Activated CD8-positive, alpha-beta T cell treated with anti-CD3 and anti-CD28 coated beads for 36 hours (primary cell): ENCODE measurements at places on chromosomes 16 and 17. TPM values are rescaled to one million over a fixed set of nuclear protein-coding genes. Genes with fewer than 3 reads are reported as not detected.

- no peaks in the 10 kb centered on the region for H3K27me3 ChIP-seq
- H3K27ac ChIP-seq, result no peak overlapping the region
- H3K4me3 ChIP-seq, result no peak overlapping the region
Observed at GRCh38 chr16:85364323-85365040, 248.6 kb upstream of the GSE1 start.

DNA sequence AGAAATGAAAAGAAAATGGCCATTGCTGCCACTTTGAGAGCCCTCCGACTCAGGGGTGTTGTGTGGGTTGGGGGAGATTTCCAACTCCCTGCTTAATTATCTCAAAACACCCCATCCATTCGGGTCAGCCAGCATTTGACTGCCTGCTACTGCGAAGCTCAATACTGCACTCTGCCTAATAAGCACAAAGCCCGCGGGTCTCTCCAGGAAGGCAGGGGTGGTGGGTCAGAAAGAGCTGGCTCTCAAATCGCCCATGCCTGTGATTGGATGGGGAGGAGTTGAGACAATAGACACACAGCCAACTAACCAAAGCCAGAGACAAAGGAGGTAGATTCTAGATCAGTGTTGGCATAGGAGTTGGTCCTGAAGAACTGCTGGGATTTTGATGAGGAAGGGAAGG is 2.3 kb upstream of the XAF1 start:
- peaks cover 2% of the 10 kb centered on the region for H3K36me3 ChIP-seq
- peak overlapping the region; percentile 65 for H3K27ac ChIP-seq
- no peak for DNase-seq
- H3K4me1 ChIP-seq, result peaks cover 49% of the 10 kb centered on the region
- no peak overlapping the region for H3K4me3 ChIP-seq

DNA sequence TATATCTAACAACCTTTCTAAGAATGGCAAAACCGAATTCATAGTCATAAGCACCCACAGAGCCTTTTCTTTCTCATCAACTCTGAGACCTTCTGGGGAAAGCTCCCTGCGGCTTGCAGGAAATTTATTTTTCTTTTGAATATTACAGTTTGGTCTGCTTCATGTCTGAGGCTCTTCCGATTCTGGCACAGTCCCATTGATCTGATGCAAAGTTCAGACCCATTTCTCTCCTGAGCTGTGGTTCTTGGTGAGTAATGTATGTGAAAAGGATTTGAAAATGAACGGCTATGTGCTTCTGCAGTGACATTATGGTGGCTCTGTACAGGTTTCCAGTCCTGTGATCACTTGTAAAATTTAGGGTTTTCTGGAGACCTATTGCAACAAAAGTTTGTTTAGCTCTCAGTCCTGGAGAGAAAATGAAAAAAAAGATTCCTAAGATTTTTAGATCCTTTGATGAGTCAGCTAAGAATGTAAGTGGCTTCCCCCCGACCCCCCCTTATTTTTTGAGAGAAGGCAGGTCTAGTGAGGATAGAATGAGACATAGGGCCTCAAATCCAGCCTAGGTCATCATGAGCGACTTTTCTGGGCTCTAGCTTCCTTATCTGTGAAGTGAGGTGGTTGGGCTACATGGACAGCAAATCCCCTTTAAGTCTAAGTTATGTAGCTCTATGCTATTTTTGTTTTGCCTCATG is 4.6 kb downstream of the GAN start:
- no peak overlapping the region for H3K27ac ChIP-seq
- H3K4me1 ChIP-seq, result peaks cover 48% of the 10 kb centered on the region
- no peaks in the 10 kb centered on the region for H3K27me3 ChIP-seq
- no peaks in the 10 kb centered on the region for H3K36me3 ChIP-seq
- no peak for DNase-seq

GRCh38 chr17:12821376-12821940 is 32.2 kb downstream of the ARHGAP44 start:
- H3K36me3 ChIP-seq, result no peaks in the 10 kb centered on the region
- H3K27me3 ChIP-seq, result no peaks in the 10 kb centered on the region
- no peak overlapping the region for H3K4me3 ChIP-seq

DNA sequence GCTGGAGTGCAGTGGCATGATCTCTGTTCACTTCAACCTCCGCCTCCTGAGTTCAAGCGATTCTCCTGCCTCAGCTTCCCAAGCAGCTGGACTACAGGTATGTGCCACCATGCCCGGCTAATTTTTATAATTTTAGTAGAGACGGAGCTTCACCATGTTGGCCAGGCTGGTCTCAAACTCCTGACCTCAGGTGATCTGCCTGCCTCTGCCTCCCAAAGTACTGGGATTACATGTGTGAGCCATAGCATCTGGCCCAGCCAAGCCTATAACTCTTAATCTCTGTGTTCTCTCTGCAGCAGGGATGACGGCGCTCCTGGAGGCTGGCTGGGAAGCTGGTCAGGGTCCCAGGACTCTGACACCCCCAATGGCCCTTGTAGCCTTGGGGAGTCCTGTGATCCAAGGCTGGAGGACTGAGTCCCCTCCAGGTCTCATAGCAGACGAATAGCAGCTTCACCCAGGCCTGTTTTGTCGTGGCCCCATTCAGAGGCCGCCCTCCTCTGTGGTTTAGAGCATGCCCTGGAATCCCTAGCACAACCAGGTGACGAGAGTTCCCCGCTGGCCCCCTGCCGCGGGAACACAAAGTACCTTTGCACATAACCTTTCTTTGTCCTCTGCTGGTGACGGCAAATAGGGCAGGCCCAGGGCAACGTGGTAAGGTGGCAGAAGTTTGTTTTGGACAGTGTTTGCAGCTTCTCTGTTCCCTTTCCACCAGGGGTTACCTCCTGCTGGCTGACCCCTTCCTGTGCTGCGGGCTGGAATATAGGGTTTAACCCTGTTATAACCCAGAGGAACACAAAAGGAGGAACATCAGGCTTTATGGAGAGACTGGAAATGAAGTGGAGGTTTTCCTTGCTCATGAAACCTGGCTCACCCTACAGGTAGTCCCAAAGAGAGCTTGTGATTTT is 43.0 kb upstream of the TOB1 start:
- H3K27me3 ChIP-seq, result no peaks in the 10 kb centered on the region
- H3K4me1 ChIP-seq, result peaks cover 61% of the 10 kb centered on the region
- peak overlapping the region; percentile 89 for H3K27ac ChIP-seq
- DNase-seq, result peak; percentile 77
- no peaks in the 10 kb centered on the region for H3K36me3 ChIP-seq

- H3K27ac ChIP-seq, result no peak overlapping the region
- no peak overlapping the region for H3K4me3 ChIP-seq
- peak; percentile 89 for DNase-seq
- peaks cover 33% of the 10 kb centered on the region for H3K36me3 ChIP-seq
Observed at GRCh38 chr17:27601069-27601974, 29.7 kb upstream of the LGALS9 start.

- no peak overlapping the region for H3K4me3 ChIP-seq
- H3K27me3 ChIP-seq, result no peaks in the 10 kb centered on the region
- peaks cover 16% of the 10 kb centered on the region for H3K4me1 ChIP-seq
- H3K36me3 ChIP-seq, result peaks cover 22% of the 10 kb centered on the region
- peak; percentile 52 for DNase-seq
- no peak overlapping the region for H3K27ac ChIP-seq
Observed at GRCh38 chr16:48542020-48542473, 67.9 kb downstream of the N4BP1 start.

GRCh38 chr16:1794221-1794871 is 841 bp upstream of the IGFALS start:
- peaks cover 6% of the 10 kb centered on the region for H3K36me3 ChIP-seq
- H3K27ac ChIP-seq, result no peak overlapping the region
- H3K4me1 ChIP-seq, result no peaks in the 10 kb centered on the region

DNA sequence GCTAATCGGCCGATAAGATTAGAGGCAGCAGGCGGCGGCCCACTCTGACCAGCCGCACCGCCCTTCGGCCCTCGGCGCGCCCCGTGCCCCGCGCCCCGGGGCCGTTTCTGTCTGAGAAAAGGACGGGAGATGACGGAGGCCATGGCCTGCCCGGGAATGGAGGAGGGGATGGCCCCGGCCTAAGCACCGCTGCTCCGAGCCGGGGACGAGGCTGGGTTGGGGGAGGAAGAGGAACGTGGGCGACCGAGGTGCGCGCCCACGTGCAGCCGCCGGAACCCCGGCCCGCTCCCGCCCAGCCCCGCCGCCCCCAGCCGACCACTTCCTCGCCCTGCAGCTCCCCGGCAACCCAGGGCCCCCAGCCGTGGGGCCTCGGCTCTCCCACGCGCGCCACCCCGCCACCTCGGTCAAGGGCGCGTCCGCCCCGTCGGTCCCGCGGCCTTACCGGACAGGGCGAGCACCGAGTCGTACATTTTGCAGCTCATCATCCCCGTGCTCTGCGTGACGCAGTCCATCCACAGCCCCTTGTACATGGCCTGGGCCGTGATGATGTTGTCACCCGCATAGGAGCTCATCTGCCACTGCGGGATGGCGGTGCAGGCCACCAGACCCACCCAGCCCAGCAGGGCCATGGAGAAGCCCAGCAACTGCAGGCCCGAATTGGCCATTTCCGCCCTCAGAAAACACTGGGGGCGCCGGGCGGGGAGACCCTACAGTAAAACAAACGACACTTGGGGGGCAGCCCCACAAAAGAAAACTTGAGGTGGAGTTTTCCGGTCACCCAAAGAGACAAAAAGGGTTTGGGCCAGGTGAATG is 693 bp downstream of the CLDN7 start:
- peak overlapping the region; percentile 68 for H3K4me3 ChIP-seq
- DNase-seq, result peak; percentile 45
- H3K36me3 ChIP-seq, result peaks cover 21% of the 10 kb centered on the region
- H3K27ac ChIP-seq, result peak overlapping the region; percentile 74
- peaks cover 37% of the 10 kb centered on the region for H3K4me1 ChIP-seq

DNA sequence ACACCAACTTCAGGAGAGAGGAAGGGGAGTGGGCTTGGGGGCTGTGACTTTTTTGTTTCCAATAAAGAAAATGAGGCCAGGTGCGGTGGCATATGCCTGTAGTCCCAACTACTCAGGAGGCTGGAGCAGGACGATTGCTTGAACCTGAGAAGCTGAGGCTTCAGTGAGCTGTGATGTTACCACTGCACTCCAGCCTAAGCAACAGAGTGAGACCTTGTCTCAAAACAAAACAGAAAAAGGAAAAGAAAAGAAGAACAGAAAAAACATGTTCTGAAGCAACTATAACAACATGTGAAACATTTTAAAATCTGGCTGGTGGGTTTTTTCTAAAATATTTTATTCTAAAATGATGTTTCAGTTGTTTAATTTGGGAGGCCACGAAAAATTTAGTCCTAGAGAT is 554.0 kb upstream of the ZFHX3 start:
- no peak overlapping the region for H3K27ac ChIP-seq
- no peaks in the 10 kb centered on the region for H3K27me3 ChIP-seq
- no peaks in the 10 kb centered on the region for H3K36me3 ChIP-seq
- H3K4me1 ChIP-seq, result no peaks in the 10 kb centered on the region
- no peak for DNase-seq

DNA sequence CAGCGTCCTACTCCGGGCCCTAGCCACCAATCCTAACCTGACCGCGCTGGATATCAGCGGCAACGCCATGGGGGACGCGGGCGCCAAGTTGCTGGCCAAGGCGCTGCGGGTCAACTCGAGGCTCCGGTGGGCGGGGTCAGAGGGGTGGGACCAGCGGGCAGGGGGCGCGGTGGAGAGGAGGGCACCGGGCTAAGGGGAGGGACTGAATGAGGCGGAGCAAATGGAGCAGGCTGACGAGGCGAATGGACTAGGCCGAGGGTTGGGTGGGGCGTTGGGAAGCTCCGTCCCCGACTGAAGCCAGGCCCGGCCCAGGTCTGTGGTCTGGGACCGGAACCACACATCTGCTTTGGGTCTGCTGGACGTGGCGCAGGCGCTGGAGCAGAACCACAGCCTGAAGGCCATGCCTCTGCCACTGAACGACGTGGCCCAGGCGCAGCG is 4.6 kb downstream of the CARMIL2 start:
- DNase-seq, result no peak
- H3K27me3 ChIP-seq, result no peaks in the 10 kb centered on the region
- H3K4me3 ChIP-seq, result no peak overlapping the region
- peaks cover 12% of the 10 kb centered on the region for H3K4me1 ChIP-seq

GRCh38 chr17:58007781-58008706 is 998 bp upstream of the SRSF1 start:
- H3K27me3 ChIP-seq, result no peaks in the 10 kb centered on the region
- H3K4me1 ChIP-seq, result peaks cover 31% of the 10 kb centered on the region

GRCh38 chr16:65665586-65665985 is 543.7 kb upstream of the CDH11 start:
- no peaks in the 10 kb centered on the region for H3K4me1 ChIP-seq
- no peak overlapping the region for H3K27ac ChIP-seq
- H3K27me3 ChIP-seq, result no peaks in the 10 kb centered on the region
- H3K4me3 ChIP-seq, result no peak overlapping the region

- no peak overlapping the region for H3K4me3 ChIP-seq
- H3K4me1 ChIP-seq, result peaks cover under 1% of the 10 kb centered on the region
- H3K36me3 ChIP-seq, result peaks cover 4% of the 10 kb centered on the region
- DNase-seq, result no peak
- H3K27me3 ChIP-seq, result no peaks in the 10 kb centered on the region
- no peak overlapping the region for H3K27ac ChIP-seq
Observed at GRCh38 chr16:60166-60565, 6.5 kb downstream of the SNRNP25 start.

- DNase-seq, result no peak
- H3K36me3 ChIP-seq, result no peaks in the 10 kb centered on the region
- peak overlapping the region; percentile 87 for H3K27ac ChIP-seq
- H3K27me3 ChIP-seq, result no peaks in the 10 kb centered on the region
- H3K4me3 ChIP-seq, result no peak overlapping the region
- H3K4me1 ChIP-seq, result peaks cover 48% of the 10 kb centered on the region
Observed at GRCh38 chr16:15494236-15494635, 59.8 kb downstream of the BMERB1 start.

DNA sequence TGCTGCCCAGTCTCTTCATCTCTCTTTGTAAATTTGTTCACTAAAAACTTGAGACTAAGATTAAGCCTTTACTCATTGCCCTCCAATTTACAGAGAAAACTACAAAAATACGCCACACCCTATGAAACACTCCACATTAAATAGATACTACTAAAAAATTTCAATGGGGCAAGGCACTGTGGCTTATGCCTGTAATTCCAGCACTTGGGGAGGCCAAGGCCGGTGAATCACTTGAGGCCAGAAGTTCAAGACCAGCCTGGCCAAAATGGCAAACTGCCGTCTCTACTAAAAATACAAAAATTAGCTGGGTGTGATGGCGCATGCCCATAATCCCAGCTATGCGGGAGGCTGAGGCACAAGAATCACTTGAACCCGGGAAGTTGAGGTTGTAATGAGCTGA is 3.8 kb downstream of the UBE2O start:
- no peaks in the 10 kb centered on the region for H3K27me3 ChIP-seq
- H3K4me3 ChIP-seq, result no peak overlapping the region
- H3K27ac ChIP-seq, result no peak overlapping the region
- H3K36me3 ChIP-seq, result peaks cover 7% of the 10 kb centered on the region

C17orf113 gene
- total RNA-seq, result 0.77 TPM

SALL1 gene
- total RNA-seq, result not detected

NUPR1 gene
- not detected for total RNA-seq

KRT33B gene
- not detected for total RNA-seq

CCL14 gene
- not detected for total RNA-seq
